ENCODE measurements at places on chromosomes 7 and 10. TPM values are rescaled to one million over a fixed set of nuclear protein-coding genes. Genes with fewer than 3 reads are reported as not detected.

The TBX20 gene
- total RNA-seq: not detected

The PALD1 gene
- 0.46 TPM for total RNA-seq

The OR2A12 gene
- not detected for total RNA-seq

The AGBL3 gene
- 3.4 TPM for total RNA-seq

The ASB10 gene
- total RNA-seq: not detected

The CYP3A7 gene
- not detected for total RNA-seq

The CLCN1 gene
- not detected for total RNA-seq

The PLEKHA8 gene
- 13.5 TPM for total RNA-seq

The LIPN gene
- not detected for total RNA-seq

The HOXA9 gene
- total RNA-seq: not detected

The GBF1 gene
- 36.1 TPM for total RNA-seq

The LRRC4 gene
- not detected for total RNA-seq

The GRM8 gene
- total RNA-seq: not detected

The FEZF1 gene
- total RNA-seq: not detected

The CDHR1 gene
- 1.8 TPM for total RNA-seq

The SPDYE11 gene
- total RNA-seq: not detected

The C10orf143 gene
- 5.0 TPM for total RNA-seq

The FAM180A gene
- not detected for total RNA-seq

The CARD11 gene
- total RNA-seq: 85.4 TPM

The NPC1L1 gene
- not detected for total RNA-seq

The HTR5A gene
- total RNA-seq: not detected

The HDAC9 gene
- 3.2 TPM for total RNA-seq

The CALCR gene
- total RNA-seq: not detected

The SORCS3 gene
- not detected for total RNA-seq

The IFIT1B gene
- not detected for total RNA-seq

The STRA8 gene
- not detected for total RNA-seq

The LIPF gene
- not detected for total RNA-seq

The AZGP1 gene
- total RNA-seq: not detected

The ACBD7 gene
- total RNA-seq: 0.89 TPM

The GPER1 gene
- not detected for total RNA-seq

The NOLC1 gene
- 341 TPM for total RNA-seq

Measured in activated CD8-positive, alpha-beta memory T cell treated with anti-CD3 and anti-CD28 coated beads for 36 hours (primary cell).